Liver (tissue), 10 donors: ENCODE measurements at places on chromosomes 4 and X. TPM values are rescaled to one million over a fixed set of nuclear protein-coding genes. Genes with fewer than 3 reads are reported as not detected.
A peak's percentile ranks its signal among the peaks of the same experiment; 100 is the strongest.

GPRIN3 gene
- 1.5 TPM for total RNA-seq

DNA sequence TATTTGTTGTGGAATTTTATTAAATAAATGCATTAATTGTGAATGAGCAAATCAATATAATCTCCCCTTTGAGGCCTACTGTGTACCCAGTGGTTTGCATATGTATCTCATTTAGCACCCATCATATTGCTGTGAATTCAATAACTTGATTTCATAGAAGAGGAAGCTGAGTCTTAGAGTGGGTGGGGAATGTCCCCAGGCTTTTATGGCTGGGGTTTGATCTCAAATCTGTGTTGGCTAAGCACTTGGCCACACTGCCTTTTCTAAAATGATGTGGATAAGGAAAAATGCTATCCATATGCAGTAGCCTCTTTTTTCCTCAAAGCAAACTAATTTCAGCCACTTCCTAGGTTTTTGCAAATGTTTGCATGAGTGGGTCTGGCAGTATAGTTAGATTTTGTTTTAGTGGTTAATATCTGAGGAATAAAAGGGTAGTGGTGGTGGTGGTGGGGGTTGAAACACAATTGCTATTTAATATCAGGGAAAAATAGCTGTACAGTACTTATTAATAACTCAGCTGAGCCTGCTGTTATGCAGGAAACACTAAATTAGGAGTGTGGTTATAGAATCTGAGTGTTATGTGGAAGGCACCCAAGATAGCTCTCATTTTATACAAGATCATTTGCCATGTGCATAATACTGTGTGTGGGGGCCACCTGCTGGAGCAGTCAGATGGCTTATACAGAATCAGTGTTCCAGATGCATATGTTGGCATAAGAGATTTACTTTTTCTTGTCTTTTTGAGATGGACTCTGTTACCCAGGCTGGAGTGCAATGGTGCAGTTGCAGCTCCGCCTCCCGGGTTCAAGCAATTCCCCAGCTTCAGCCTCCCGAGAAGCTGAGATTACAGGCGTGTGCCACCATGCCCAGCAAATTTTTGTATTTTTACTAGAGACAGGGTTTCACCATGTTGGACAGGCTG is 108.0 kb downstream of the TMEM131L start:
- H3K4me1 ChIP-seq, result peaks cover 48% of the 10 kb centered on the region
- H3K36me3 ChIP-seq, result no peaks in the 10 kb centered on the region
- H3K27ac ChIP-seq, result peak overlapping the region; percentile 27
- no peak overlapping the region for H3K4me3 ChIP-seq

DNA sequence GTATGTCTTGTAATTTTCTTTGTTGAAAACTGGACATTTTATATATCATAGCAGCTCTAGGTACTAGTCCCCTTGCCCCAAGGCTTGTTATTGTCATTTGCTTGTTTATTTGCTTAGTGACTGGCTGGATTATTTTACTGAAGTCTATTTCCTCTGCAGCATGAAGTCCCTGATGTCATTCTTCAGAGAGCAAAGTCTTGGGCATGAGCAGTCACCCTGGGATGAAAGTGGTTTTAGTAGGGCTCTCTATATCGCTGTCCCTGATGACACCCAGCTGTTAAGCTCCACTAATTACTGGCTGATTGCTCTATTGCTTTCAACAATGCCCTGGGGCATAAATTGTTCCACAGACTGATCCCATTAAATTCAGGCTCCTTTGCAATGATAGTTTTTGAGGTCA is 113.5 kb upstream of the USP9X start:
- no peaks in the 10 kb centered on the region for H3K4me1 ChIP-seq
- no peak for DNase-seq
- no peaks in the 10 kb centered on the region for H3K36me3 ChIP-seq
- no peak overlapping the region for H3K4me3 ChIP-seq
- no peaks in the 10 kb centered on the region for H3K27me3 ChIP-seq

GRCh38 chr4:88091378-88091777 is 67.1 kb downstream of the ABCG2 start:
- no peak overlapping the region for H3K27ac ChIP-seq
- H3K36me3 ChIP-seq, result no peaks in the 10 kb centered on the region
- no peaks in the 10 kb centered on the region for H3K27me3 ChIP-seq
- H3K4me3 ChIP-seq, result no peak overlapping the region
- no peak for DNase-seq

GRCh38 chr4:144754562-144755410 is 108.8 kb downstream of the HHIP start:
- H3K4me1 ChIP-seq, result no peaks in the 10 kb centered on the region
- no peaks in the 10 kb centered on the region for H3K36me3 ChIP-seq
- H3K4me3 ChIP-seq, result no peak overlapping the region
- no peak for DNase-seq
- H3K27me3 ChIP-seq, result no peaks in the 10 kb centered on the region

GIMD1 gene
- not detected for total RNA-seq
